ENCODE measurements at places on chromosomes 16 and 17. TPM values are rescaled to one million over a fixed set of nuclear protein-coding genes. Genes with fewer than 3 reads are reported as not detected.

- peak; percentile 44 for DNase-seq
Measured at GRCh38 chr17:64133546-64134215, 3.7 kb upstream of the ERN1 start.

GRCh38 chr17:29574732-29575510, 6.4 kb downstream of the TP53I13 start:
- DNase-seq: no peak

DNA sequence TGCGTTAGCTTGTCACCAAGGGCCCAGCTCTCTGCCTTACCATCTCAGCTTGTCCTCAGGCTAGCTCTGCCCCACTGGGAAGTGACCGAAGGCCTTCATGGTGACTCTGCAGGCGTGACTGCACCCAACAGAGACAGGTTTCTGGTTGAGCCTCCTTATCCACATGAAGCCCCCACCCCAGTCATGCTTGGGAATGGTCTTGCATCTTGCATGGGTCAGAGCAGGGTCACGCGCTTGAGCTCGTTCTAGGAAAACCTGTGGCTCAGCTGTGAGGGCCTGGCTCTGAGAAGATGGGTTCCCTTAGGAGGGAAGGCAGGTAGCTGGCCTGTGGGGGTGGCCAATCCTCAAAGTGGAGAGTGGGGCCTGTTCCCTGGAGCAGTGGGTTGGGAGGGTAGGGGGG, 122.8 kb downstream of the BANP start:
- no peak for DNase-seq

GRCh38 chr16:3413730-3414379, 12.8 kb downstream of the ZNF174 start:
- no peak for DNase-seq

GRCh38 chr17:40097931-40098845, 2.2 kb downstream of the NR1D1 start:
- DNase-seq: peak; percentile 50

GRCh38 chr16:4501071-4501478, 24.9 kb downstream of the HMOX2 start:
- no peak for DNase-seq

GRCh38 chr17:72898725-72899124, 193.8 kb downstream of the SLC39A11 start:
- DNase-seq: no peak

DNA sequence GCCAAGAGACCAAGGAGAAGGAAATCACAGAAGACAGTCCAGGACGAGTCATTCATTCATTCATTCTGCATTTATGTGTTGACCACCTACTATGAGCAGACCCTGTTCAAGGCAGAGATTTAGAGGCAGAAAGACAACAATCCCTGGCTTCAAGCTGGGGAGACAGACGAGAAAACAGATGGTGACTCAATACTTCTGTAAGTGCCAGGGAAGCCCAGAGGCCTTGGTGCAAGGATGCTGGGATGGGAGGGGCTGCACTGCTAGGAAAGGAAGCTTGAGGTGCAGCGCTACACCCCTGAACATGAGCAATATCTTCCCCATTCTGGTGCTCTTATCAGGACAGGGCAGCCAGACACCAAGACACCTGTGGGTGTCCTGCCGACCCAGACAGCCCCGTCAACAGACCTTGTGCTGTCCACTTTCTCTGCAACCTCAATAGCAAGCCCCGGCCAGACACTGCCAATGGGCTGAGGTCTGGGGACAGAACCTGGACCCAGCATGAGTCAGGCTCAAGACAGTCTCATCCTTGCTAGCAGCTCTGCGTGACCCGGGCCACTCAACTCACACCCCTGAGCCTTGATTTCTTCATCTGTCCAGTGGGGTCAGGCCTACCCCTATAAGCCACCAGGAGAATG, 163.5 kb downstream of the COPRS start:
- DNase-seq: no peak

DNA sequence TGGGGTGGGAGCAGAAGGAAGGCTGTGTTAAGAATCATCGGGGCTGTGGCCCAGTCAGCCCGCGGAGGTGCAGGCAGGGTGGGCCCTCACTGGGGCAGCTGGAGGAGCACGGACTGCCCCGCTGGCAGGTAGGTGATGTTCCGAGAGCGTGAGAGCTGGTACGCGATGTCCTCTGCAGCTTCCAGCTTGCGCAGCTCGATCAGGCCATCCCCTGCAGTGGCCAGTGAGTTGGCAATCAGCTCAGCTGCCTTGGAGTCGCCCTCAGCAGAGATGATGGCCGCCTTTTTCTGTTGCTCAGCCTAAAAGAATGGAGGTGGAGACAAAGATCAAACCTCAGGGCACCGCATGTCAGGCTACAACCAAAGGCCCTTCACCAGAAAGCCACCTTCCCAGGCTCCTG, 9.8 kb downstream of the PHB1 start:
- DNase-seq: no peak

The MYCBPAP gene
- total RNA-seq: 9.3 TPM

The KRTAP2-2 gene
- not detected for total RNA-seq

The TCAP gene
- total RNA-seq: not detected

The CACNG1 gene
- not detected for total RNA-seq

The XAF1 gene
- total RNA-seq: not detected
